ENCODE measurements at places on chromosomes 7 and 10. TPM values are rescaled to one million over a fixed set of nuclear protein-coding genes. Genes with fewer than 3 reads are reported as not detected.

DNA sequence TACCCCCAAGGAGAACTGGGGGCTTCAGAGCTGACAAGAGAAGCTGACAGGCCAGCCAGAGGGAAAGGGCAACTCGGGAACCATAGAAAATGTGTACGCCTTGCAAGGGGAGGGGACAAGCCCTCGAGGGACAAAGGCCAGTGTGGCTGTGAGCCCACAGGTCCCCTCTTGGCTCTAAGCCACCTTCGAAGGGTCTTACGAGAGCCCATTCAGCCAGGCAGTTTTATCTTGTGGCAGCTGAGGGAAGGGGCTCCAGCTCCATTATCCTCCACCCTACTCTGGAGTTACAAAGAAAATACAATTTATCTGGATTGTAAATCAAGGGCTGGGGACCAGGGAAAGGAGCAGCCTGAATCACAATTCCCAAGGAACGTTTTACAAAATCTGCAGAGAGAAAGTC, 159.5 kb upstream of the ZMIZ1 start:
- H3K4me3 ChIP-seq, result no peak overlapping the region
- H3K4me1 ChIP-seq, result no peaks in the 10 kb centered on the region
- H3K27ac ChIP-seq, result no peak overlapping the region

DNA sequence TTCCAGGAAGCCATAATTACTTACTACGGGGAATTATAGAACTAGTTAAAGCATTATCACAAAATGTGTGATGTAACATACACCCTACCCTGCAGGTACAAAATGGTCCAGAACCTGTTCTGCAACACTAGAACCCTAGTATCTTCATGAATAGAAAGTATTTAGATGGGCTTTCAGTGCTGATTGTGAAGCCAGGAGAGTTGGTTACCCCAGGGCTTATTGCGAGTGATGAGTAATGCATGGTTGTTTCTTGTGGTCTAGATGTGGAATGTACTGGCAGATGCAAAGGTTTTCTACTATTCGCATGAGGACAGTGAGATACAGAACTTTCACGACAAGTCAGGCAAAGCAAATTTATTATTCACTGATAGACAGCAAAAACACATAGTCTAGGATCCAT, 33.6 kb upstream of the AGR3 start:
- H3K27me3 ChIP-seq, result no peaks in the 10 kb centered on the region
- no peaks in the 10 kb centered on the region for H3K36me3 ChIP-seq
- peaks cover 7% of the 10 kb centered on the region for H3K4me1 ChIP-seq
- H3K4me3 ChIP-seq, result no peak overlapping the region
- no peak for DNase-seq

DNA sequence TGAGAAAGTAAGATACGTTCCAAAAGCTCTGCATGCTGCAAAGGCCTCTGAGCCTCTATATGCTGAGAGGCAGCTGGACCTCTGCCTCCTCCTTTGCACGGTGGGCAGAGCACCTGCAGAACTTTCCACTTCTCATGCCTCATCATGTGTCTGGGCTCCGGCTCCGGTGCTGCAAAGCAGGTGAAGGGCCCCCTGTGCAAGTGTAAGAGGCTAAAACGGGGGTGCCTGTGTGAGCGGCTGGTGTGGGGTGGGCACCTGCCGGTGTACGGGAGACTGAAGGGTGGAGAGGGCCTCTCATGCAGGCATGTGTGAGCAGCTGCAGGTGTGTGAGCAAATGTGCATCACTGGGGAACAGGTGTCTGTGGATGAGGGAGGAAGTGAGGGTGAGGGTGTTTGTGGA, 121.0 kb downstream of the KCNMA1 start:
- no peak overlapping the region for H3K4me3 ChIP-seq
- H3K4me1 ChIP-seq, result no peaks in the 10 kb centered on the region
- no peaks in the 10 kb centered on the region for H3K36me3 ChIP-seq
- no peak overlapping the region for H3K27ac ChIP-seq

Gene PGAM2
- total RNA-seq, result 0.49 TPM

Gene CCDC136
- 9.6 TPM for total RNA-seq

GRCh38 chr10:107502229-107502985, 337.9 kb upstream of the SORCS1 start:
- H3K36me3 ChIP-seq, result no peaks in the 10 kb centered on the region
- no peak for DNase-seq
- H3K27me3 ChIP-seq, result no peaks in the 10 kb centered on the region
- H3K27ac ChIP-seq, result no peak overlapping the region
- no peaks in the 10 kb centered on the region for H3K4me1 ChIP-seq
- no peak overlapping the region for H3K4me3 ChIP-seq

- H3K36me3 ChIP-seq, result no peaks in the 10 kb centered on the region
- no peaks in the 10 kb centered on the region for H3K4me1 ChIP-seq
- DNase-seq, result no peak
- H3K27me3 ChIP-seq, result no peaks in the 10 kb centered on the region
- no peak overlapping the region for H3K27ac ChIP-seq
- no peak overlapping the region for H3K4me3 ChIP-seq
Measured at GRCh38 chr7:52825611-52826010, 209.8 kb upstream of the POM121L12 start.

Gene MMD2
- total RNA-seq, result not detected

GRCh38 chr10:31657434-31657872, 271.2 kb downstream of the ARHGAP12 start:
- no peak overlapping the region for H3K27ac ChIP-seq
- no peaks in the 10 kb centered on the region for H3K36me3 ChIP-seq
- H3K27me3 ChIP-seq, result peaks cover 6% of the 10 kb centered on the region
- no peaks in the 10 kb centered on the region for H3K4me1 ChIP-seq
- H3K4me3 ChIP-seq, result no peak overlapping the region

GRCh38 chr10:123606006-123606405, 60.1 kb upstream of the GPR26 start:
- H3K27me3 ChIP-seq, result peaks cover 11% of the 10 kb centered on the region
- H3K4me1 ChIP-seq, result no peaks in the 10 kb centered on the region
- no peak overlapping the region for H3K27ac ChIP-seq
- no peaks in the 10 kb centered on the region for H3K36me3 ChIP-seq
- no peak for DNase-seq
- no peak overlapping the region for H3K4me3 ChIP-seq

- H3K27me3 ChIP-seq, result no peaks in the 10 kb centered on the region
- DNase-seq, result peak; percentile 7
- no peak overlapping the region for H3K4me3 ChIP-seq
- no peaks in the 10 kb centered on the region for H3K36me3 ChIP-seq
- peaks cover 5% of the 10 kb centered on the region for H3K4me1 ChIP-seq
- H3K27ac ChIP-seq, result no peak overlapping the region
Measured at GRCh38 chr7:40733578-40733977, 598.8 kb downstream of the SUGCT start.

DNA sequence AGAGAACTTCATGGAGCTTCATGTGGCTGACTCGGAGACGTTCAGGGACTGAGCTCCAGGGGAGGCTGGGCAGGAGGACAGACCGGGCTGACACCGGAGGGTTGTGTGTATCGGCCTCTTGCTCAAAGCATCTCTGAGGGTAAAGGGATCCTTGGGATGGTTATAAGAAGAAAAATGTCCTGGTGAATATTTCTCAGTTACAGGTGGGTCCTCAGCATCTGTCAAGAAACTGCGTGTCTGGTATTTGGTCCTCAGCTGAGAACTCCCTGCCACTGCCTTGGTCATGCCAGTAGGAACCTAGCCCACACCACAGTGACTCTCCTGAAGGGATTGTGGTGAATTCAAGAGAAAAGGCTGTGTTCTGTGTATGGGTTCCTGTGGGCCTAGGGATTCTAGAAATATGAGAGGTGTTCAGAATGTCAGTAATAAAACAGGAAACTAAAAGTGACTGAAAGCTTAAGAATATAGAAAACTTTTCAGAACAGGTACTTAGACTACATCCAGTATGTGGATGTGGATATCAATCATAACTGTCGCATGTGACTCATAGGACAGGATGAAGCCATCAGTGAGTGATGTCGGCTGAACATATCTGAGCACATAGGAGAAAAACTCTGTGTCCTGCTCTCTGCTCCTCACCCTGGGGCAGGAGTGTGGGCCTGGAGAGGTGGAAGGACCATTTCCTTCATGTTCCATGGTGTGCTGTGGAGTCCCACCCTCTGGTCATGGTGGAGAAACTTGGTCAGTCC, 28.4 kb downstream of the MBL2 start:
- no peaks in the 10 kb centered on the region for H3K27me3 ChIP-seq
- H3K4me3 ChIP-seq, result no peak overlapping the region
- H3K4me1 ChIP-seq, result no peaks in the 10 kb centered on the region

DNA sequence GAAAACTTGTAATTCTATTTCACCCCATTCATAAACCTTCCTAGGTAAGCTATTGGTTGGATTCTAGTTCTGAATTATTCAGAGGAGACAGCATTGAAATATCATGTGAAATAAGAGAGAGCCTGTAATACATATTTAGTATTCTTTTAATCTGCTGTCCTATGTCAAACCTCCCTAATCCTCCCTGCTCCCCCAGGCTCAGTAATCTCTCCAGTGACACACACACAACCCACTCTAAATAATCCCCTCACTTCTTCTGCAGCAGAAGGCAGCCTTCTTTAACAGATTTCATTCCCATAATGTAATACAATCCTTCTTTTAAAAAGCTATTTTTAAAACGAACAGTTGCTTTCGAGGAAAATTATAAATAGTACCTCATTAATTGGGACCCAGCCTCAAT, 639.7 kb upstream of the AUTS2 start:
- no peak overlapping the region for H3K27ac ChIP-seq
- no peaks in the 10 kb centered on the region for H3K36me3 ChIP-seq
- no peaks in the 10 kb centered on the region for H3K27me3 ChIP-seq
- H3K4me1 ChIP-seq, result no peaks in the 10 kb centered on the region
- DNase-seq, result no peak
- no peak overlapping the region for H3K4me3 ChIP-seq

DNA sequence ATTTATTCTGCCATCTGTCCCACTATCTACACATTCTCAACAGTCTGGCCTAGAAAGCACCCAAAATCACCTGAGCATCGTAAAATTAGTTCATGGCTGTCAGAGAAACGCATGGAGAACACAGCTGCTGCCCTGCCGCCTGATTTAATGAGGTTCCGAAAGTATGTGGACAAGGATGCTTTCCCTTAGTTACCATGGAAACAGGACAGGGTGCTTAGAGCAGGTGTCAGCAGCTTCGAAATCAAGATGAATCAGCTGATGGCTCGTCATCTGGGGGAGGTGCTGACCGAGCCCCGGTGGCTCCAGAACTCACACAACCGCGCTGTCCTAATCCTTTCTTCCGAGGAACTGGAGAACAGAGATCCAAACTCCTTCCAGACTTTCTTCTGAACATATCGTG, 151.5 kb downstream of the TEX36 start:
- no peaks in the 10 kb centered on the region for H3K36me3 ChIP-seq
- no peak overlapping the region for H3K4me3 ChIP-seq
- no peak for DNase-seq
- no peak overlapping the region for H3K27ac ChIP-seq

- peaks cover 5% of the 10 kb centered on the region for H3K4me1 ChIP-seq
- H3K27ac ChIP-seq, result no peak overlapping the region
- no peak for DNase-seq
- H3K4me3 ChIP-seq, result no peak overlapping the region
Measured at GRCh38 chr7:105788816-105789349, 87.5 kb downstream of the ATXN7L1 start.

- DNase-seq, result no peak
- H3K36me3 ChIP-seq, result peaks cover 28% of the 10 kb centered on the region
- H3K4me1 ChIP-seq, result peaks cover 6% of the 10 kb centered on the region
- H3K27ac ChIP-seq, result no peak overlapping the region
Measured at GRCh38 chr10:807163-807957, 117.9 kb upstream of the DIP2C start.

DNA sequence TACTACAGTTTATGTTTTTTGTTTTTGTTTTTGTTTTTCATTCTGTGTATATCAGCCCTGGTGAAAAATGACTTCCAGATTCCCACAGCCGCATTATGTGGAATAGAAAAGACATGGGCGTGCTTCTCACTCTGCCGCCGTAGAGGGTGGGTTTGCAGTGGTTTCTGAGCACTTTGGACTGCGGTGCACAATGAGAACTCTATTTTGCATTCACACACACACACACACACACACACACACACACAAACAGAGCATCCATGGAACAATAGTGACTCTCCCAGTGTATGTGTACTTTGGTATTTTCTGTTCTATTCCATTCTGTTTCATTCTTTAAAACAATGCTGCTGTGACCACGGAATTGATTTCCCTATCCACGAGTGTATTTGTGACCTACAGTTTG, 657.3 kb upstream of the FOXK1 start:
- H3K36me3 ChIP-seq, result no peaks in the 10 kb centered on the region
- DNase-seq, result no peak
- no peak overlapping the region for H3K4me3 ChIP-seq
- H3K4me1 ChIP-seq, result no peaks in the 10 kb centered on the region
- H3K27ac ChIP-seq, result no peak overlapping the region

- no peak overlapping the region for H3K27ac ChIP-seq
- H3K4me3 ChIP-seq, result no peak overlapping the region
- no peak for DNase-seq
- peaks cover 24% of the 10 kb centered on the region for H3K4me1 ChIP-seq
- H3K36me3 ChIP-seq, result no peaks in the 10 kb centered on the region
Measured at GRCh38 chr10:15182540-15183207, 14.2 kb upstream of the NMT2 start.

DNA sequence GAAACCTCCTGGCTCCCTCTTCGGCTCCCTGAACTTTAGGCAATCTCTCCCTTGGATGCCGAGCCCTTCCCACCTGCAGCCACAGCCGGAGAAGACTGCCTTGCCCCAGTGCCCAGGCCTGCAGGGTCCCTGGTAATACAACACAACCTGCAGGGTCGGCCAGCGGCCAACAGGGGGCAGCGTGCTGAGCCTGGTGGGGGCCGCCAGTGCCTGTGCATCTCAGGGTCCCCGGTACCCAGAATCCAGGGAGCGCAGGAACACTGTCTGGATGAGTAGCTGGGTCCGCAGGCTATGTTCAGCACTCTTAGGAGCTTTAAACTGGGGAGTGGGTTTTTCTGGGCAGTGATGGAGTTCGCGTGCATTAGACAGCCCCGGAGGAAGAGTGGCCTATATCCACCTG, 17.5 kb upstream of the C10orf71 start:
- peak; percentile 12 for DNase-seq
- H3K36me3 ChIP-seq, result no peaks in the 10 kb centered on the region
- no peak overlapping the region for H3K4me3 ChIP-seq
- peaks cover 2% of the 10 kb centered on the region for H3K27me3 ChIP-seq
- no peak overlapping the region for H3K27ac ChIP-seq

Gene HHEX
- 0.34 TPM for total RNA-seq

Gene FAM25G
- not detected for total RNA-seq

- no peak overlapping the region for H3K4me3 ChIP-seq
- peak; percentile 25 for DNase-seq
- H3K27me3 ChIP-seq, result peaks cover 2% of the 10 kb centered on the region
- no peak overlapping the region for H3K27ac ChIP-seq
- H3K36me3 ChIP-seq, result no peaks in the 10 kb centered on the region
- H3K4me1 ChIP-seq, result no peaks in the 10 kb centered on the region
Measured at GRCh38 chr7:142556740-142557139, 192.5 kb upstream of the PRSS1 start.

GRCh38 chr7:135253851-135254771, 20.5 kb downstream of the STRA8 start:
- no peak overlapping the region for H3K4me3 ChIP-seq
- no peak overlapping the region for H3K27ac ChIP-seq
- H3K27me3 ChIP-seq, result no peaks in the 10 kb centered on the region
- peaks cover 13% of the 10 kb centered on the region for H3K4me1 ChIP-seq
- DNase-seq, result no peak

Gene NPC1L1
- total RNA-seq, result not detected

Gene KLLN
- 0.61 TPM for total RNA-seq

Gene FAM180A
- not detected for total RNA-seq

Gene FIS1
- total RNA-seq, result 86.5 TPM
